ENCODE measurements at places on chromosomes 12 and 14. TPM values are rescaled to one million over a fixed set of nuclear protein-coding genes. Genes with fewer than 3 reads are reported as not detected.

DNA sequence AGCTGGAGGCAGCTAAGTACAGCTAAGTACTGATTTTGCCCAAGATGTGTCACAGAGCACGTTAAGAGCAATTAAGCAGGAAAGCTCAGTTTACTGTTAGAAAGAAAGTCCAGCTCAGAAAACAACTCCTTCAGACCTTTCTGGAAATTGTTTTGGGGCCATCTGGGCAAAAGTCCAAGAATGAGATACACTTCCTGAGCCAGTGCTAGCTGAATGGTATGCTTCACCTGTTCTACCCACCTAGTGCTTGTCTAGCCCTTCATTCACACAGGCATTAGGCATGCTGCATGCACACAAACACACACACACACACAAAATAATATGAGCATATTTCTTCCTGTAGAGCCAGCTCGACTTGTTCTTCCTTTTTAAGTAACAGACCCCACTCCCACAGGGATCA is 6.6 kb upstream of the IKZF4 start:
- no peak for DNase-seq

- no peak for DNase-seq
Measured at GRCh38 chr14:75306927-75307699, 28.5 kb downstream of the FOS start.

- no peak for DNase-seq
Measured at GRCh38 chr14:68111097-68111852, 291.7 kb downstream of the RAD51B start.

DNA sequence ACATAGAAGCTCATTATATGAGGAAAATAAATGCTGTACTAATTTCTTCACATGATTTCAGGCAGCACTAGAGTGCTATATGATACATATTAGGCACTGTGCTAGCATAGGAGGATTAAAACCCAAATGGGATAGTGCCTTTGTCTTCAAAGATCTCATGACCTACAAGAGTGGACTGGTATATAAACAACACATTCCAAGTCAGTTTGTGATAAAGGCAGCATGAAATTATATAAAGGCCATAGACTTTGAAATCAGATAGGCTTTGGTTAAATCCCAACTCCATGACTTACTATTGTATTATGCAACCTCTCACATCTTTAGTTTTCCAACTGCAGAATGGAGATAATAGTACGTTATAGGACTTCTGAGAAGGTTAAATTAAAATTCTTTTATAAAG is 179.7 kb downstream of the RAD51B start:
- DNase-seq = no peak

DNA sequence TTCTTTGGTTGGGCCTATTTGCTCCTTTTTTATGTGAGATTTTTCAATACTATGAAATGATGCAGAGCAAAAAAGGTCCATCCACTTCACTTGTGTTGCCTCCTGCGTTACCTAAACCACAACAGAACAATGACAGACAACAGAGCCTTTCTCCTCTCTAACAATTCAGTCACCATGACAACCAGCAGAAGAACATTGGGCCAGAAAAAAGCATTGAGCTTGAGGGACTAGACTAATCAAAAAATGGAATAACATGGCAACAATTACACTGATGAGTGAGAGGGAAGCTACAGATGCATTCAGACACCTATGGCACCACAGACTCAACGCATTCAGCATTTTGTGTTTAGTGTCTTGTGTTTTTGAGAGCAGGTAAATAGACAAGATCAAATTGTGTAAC is 44.6 kb upstream of the PTCSC3 start:
- no peak for DNase-seq

GRCh38 chr14:20662968-20663732 is 21.2 kb upstream of the RNASE4 start:
- DNase-seq = no peak

DNA sequence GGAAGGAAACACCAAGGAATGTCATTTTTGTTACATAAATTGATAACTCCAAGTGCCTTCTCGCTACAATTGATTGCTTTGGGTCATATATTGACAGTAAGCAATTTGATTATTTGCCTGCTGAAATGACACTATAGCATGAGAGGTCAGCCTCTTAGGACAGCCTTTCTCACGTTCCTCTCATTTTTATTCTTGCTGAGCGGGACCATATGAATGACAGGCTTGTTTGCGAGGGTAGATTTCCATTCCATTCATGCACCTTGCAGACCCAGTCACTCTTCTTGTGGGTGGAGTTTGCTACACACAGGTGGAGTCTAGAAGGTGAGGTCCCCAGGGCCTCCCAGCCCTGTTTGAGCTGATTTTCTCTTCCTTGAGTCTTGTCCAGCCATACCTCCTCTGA is 27.3 kb downstream of the DAAM1 start:
- no peak for DNase-seq

DNA sequence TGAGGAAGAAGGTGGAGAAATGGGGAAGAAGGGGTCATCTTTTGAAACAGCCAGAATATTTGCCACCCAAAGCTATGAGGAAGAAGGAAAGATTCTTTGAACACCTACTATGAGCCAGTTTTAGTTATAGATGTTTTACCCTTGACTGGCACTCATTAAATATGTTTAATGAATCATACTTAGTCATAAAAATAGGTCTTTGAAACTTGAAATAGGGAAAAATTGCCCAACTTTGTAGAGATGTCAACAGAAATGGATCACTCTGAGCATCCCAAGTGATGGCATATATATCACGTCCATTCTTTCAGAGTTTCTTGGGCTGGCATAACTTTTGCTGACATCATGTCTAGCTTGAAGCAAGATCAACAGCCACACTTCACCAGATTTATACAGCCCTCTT is 263.5 kb downstream of the RPAP3 start:
- DNase-seq = no peak

GRCh38 chr12:56374726-56375597 is 12.3 kb upstream of the APOF start:
- no peak for DNase-seq

DNA sequence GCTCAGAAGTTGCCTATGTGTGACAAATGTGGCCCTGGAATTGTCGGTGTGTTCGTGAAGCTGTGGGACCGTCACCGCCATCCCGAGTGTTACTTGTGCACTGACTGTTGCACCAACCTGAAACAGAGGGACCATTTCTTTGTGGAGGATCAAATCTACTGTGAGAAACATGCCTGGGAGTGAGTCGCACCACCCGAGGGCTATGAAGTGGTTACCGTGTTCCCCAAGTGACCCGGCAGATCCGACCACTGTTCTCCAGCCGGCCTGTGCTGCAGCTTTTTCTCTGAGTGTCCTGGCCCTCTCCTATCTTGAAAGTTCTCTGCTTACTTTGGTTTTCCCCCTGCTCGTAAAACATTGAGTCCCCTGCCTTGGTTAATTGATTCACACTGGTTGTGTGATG is 65.3 kb downstream of the VCPKMT start:
- DNase-seq = no peak

FAM234B gene
- 62.0 TPM for total RNA-seq

SLC38A4 gene
- 0.41 TPM for total RNA-seq

CCDC38 gene
- total RNA-seq = not detected

RD3L gene
- not detected for total RNA-seq

DBX2 gene
- total RNA-seq = 2.9 TPM

AGAP2 gene
- 25.7 TPM for total RNA-seq

SOS2 gene
- total RNA-seq = 81.9 TPM

SCN8A gene
- total RNA-seq = 46.1 TPM
